ENCODE measurements at places on chromosomes 11 and 22. TPM values are rescaled to one million over a fixed set of nuclear protein-coding genes. Genes with fewer than 3 reads are reported as not detected.

The C11orf87 gene
- total RNA-seq = not detected

The TRIM64 gene
- not detected for total RNA-seq

The PRR5L gene
- 10.6 TPM for total RNA-seq

The OR52I1 gene
- total RNA-seq = not detected

The RFPL1 gene
- total RNA-seq = not detected
